ENCODE measurements at places on chromosomes 6 and 20.

- no peak for DNase-seq
Measured at GRCh38 chr20:12358006-12358654, 440.4 kb downstream of the BTBD3 start.

DNA sequence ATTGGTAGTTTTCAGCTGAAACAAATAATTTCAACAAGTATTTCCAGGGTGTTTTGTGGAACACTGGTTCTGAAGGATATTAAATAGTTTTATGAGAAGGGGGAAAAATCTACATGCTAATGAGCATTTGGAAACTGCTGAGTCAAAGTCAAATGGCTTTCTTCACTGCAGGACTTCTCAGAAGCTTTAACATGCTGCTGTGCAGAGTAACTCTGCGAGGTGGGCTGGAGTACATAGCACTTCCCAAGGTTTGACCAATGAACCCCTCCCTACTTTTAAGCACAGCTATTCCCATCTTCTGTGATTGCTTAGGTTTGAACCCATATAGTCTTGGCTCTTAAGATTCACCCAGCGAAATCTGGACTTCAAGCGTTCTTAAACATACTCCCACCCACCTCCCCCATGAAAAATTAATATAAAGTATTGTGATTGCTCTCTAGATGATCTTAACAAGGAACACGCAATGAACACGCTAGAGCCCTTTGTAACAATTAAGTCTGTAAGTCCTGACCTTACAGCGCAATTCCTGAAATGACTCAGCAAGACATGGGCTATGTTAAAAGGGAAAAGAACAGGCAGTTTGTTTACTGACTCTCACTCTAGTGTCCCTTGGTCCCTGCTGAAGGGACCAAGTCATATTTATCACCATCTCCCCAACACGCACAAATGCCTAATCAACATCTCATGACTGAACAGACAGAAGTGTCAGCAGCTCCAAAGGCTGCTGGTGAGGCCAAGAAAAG lies 105.2 kb downstream of the NFATC2 start:
- no peak for DNase-seq

- peak; percentile 23 for DNase-seq
Measured at GRCh38 chr6:7532821-7533220, 8.7 kb upstream of the DSP start.

DNA sequence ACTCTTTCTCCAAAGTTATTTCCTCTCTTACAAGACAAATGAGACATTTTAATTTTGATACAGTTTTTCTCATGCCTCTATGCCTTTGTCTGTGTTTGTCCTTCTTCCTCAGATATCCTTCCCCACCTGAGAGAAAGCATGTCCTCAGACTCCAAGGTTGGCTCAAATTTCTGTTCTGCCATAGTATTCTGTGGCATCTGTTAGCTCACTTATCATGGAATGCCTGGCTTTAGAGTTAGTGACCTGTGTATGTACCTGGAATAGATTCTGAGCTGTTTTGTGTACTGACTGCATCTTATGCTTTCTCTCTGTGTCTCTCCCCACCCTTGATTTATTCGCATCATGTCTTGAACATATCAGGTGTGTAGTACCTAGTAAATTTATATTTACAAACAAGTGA lies 90.0 kb downstream of the CENPW start:
- no peak for DNase-seq

GRCh38 chr6:11616200-11616611 lies 78.7 kb downstream of the TMEM170B start:
- DNase-seq: no peak

- DNase-seq: no peak
Measured at GRCh38 chr20:63691711-63692435, 4.6 kb upstream of the TNFRSF6B start.

DNA sequence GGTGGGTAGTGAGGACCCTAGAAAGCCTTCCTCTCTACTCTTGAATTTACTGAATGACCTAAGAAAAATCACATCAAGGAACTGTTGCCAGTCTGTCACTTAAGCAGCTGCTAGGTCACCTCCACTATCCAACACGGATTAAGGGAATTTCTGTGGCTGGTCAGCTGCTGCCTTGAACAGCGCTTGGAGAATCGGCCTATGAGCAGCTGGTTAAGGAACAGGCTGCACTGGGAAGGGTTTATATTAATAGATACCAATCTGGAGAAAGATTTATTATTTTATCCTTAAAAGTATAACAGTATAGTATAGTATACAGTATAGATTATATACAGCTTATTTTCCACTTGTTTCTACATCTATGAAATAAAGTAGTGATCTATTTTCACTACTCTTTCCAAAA lies 6.5 kb downstream of the PTPRK start:
- no peak for DNase-seq

DNA sequence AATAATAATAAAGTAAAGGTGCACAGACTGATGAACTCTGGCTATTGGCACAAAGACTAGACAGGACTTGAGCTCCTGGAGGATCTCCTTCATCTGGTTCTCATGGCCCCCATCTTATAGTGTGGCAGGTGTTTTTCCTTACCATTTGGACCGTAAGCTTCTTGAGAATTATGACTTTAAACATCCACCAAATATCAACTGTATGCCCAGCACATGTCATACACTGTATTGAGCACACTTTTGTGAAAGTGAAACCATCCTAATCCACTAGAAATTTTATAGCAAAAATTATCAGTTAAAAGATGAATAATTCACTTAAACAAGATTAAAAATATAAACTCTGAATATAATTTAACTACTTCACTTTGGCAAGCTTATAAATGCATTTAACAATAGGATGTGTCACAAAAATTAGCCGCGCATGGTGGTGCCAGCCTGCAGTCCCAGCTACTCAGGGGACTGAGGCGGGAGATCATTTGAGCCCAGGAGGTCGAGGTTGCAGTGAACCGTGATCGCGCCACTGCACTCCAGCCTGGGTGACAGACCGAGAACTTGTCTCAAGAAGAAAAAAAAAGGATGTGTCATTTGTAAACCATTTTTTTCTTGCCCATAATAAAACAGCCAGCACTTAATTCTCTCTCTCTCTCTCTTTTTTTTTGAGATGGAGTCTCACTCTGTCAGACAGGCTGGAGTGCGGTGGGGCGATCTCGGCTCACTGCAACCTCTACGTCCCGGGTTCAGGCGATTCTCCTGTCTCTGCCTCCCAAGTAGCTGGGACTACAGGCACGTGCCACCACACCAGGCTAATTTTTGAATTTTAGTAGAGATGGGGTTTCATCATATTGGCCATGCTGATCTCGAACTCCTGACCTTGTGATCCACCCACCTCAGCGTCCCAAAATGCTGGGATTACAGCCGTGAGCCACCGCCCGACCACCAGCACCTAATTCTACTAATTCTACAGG lies 9.1 kb downstream of the HIVEP2 start:
- peak; percentile 19 for DNase-seq

DNA sequence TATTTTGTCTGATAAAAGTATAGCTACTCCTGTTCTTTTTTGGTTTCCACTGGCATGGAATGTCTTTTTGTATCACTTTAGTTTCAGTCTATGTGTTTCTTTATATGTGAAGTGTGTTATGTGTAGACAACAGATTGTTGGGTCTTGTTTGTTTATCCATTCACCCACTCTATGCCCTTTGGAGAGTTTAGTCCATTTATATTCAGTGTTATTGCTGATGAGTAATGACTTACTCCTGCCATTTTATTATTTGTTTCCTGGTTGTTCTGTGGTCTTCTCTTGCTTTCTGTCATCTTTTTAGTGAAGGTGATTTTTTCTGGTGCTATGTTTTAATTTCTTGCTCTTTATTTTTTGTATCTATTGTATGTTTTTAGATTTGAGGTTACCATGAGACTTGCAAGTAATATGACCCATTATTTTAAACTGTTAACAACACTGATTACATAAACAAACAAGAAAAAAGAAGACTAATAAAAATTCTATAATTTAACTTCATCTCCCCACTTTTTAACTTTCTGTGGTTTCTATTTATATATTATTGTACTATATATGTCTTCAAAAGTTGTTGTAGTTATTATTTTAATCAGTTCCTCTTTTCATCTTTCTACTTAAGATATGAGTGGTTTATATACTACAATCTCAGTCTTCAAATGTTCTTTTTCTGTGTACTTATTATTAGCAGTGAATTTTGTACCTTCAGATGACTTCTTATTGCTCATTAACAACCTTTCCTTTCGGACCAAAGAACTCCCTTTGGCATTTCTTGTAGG lies 323.4 kb downstream of the BTBD9 start:
- no peak for DNase-seq
